ENCODE measurements at places on chromosomes 12 and 14.

- no peak for DNase-seq
Measured at GRCh38 chr12:115716551-115716950, 560.9 kb downstream of the MED13L start.

DNA sequence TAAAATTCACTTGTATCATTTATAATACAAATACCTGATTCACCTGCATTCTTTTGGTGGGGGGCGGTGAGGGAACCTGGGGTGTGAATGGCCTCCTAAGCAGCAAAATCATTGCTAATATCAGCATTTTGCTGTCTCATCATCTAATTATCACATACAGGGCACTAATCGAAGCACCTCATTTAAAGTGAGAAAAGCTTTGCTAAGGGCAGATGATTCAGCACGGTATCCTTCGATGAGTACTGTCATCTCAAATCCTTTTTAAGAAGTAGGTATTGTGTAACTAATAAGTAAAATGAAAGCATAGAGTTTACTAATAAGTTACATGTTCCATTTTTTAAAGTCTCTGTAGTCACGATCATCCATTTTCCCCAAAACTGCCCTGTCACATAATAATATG is 278.1 kb upstream of the SOX5 start:
- no peak for DNase-seq

- DNase-seq, result no peak
Measured at GRCh38 chr12:124169577-124170284, 125.2 kb upstream of the RFLNA start.

- DNase-seq, result no peak
Measured at GRCh38 chr12:15808250-15808649, 19.1 kb upstream of the EPS8 start.

- peak; percentile 62 for DNase-seq
Measured at GRCh38 chr12:123075646-123076171, 75.2 kb downstream of the PITPNM2 start.
